ENCODE measurements at places on chromosomes 1 and 21.
A peak's percentile ranks its signal among the peaks of the same experiment; 100 is the strongest.

GRCh38 chr1:68904477-68904876 lies 407.6 kb upstream of the DEPDC1 start:
- no peak for DNase-seq

GRCh38 chr1:43688594-43689000 lies 18.7 kb upstream of the ST3GAL3 start:
- no peak for DNase-seq

GRCh38 chr1:231850786-231851185 lies 224.2 kb downstream of the DISC1 start:
- no peak for DNase-seq

- no peak for DNase-seq
These were observed 5.9 kb upstream of the FOXJ3 start for GRCh38 chr1:42340901-42341300.

GRCh38 chr1:7579831-7580804 lies 191.0 kb upstream of the VAMP3 start:
- no peak for DNase-seq

DNA sequence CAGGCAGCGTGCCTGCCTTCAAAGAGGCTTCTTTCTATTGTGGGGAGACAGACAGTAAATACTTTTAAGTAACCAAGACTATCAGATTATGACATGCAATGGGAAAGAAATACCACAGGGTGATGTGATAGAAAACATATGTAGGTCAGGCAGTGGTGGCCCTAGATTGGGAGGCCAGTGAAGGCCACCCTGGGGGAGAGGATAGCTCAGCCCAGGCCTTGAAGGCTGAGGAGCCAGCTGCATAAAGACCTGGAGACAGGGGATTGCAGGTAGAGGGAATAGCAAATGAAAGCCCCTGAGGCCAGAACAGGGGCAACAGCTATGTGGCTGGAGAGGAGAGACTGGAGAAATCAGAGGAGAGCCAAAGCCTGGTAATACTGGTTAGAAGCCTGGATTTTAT lies 4.0 kb downstream of the SOX13 start:
- DNase-seq: no peak

DNA sequence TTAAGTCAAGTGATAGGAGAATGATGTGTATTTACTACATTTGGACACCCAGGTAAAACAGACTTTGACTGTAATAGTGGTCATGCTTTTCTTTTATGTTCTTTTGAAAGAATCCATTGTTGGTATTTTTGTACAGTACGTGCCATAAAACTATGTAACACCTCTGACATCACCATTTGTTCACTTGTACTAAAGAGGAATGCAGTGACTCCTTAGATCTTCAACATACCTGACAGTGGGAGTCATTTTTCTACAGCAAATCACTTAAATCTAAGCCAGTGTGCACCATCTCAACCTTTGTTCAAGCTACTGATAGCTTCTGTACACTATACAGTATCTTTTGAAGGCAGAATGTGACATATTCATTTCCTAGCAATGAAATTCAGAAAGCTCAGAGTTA lies 6.3 kb upstream of the PLD5 start:
- no peak for DNase-seq

GRCh38 chr1:179264507-179264906 lies 29.1 kb upstream of the SOAT1 start:
- no peak for DNase-seq

GRCh38 chr21:41641821-41642701 lies 124.8 kb downstream of the RIPK4 start:
- DNase-seq: no peak

GRCh38 chr1:2544093-2544874 lies 11.9 kb upstream of the TNFRSF14 start:
- no peak for DNase-seq

GRCh38 chr21:26460621-26461020 lies 112.5 kb downstream of the CYYR1 start:
- DNase-seq: no peak

DNA sequence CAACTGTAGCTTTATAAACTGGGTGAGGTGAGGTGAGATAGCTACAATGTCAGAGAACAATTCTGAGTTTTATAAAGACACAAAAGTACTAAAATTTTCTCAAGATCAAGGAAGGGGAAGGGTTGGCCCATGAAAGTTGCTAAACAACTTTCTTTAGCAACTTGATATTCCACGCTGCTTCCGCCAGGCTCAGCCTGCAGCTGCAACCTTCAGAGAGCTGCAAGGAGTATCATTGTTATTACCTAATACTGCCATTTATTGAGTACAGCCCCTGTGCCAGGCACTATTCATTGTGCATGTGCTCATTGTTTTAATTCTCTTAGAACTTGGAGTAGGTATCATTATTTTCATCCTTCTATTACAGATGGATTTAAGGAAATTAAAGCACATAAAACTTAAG lies 34.1 kb upstream of the SUCO start:
- DNase-seq: no peak

- peak; percentile 29 for DNase-seq
These were observed 2.2 kb downstream of the CAMK1G start for GRCh38 chr1:209585672-209586071.

DNA sequence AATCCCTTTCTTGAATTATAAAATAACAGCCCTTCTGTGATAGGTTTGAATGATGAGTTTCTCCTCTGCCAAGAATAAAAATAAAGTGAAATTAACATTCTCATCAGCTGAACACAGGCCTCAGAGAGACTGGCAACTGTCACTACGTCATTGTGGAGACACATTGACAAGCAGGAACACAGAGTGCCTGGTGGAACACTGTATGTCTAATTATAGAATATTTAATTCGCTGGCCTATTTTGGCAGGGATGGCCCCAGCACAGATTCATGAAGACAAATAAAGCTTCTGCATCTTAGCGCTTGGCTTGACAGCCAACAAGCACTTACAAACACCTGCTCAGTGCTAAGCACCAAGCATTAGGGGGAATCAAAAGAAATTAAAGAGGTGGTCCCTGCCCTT lies 52.0 kb upstream of the SMYD2 start:
- DNase-seq: no peak

- no peak for DNase-seq
These were observed 16.3 kb upstream of the RPS8 start for GRCh38 chr1:44759077-44759476.

GRCh38 chr1:101250222-101250621 lies 13.4 kb downstream of the S1PR1 start:
- DNase-seq: no peak

- no peak for DNase-seq
These were observed 1.1 kb downstream of the FOXO6 start for GRCh38 chr1:41362357-41362721.

GRCh38 chr1:91735266-91735845 lies 150.6 kb downstream of the TGFBR3 start:
- no peak for DNase-seq

- no peak for DNase-seq
These were observed 17.0 kb downstream of the MFN2 start for GRCh38 chr1:11997081-11997850.

GRCh38 chr1:185533596-185533995 lies 200.6 kb upstream of the HMCN1 start:
- no peak for DNase-seq

DNA sequence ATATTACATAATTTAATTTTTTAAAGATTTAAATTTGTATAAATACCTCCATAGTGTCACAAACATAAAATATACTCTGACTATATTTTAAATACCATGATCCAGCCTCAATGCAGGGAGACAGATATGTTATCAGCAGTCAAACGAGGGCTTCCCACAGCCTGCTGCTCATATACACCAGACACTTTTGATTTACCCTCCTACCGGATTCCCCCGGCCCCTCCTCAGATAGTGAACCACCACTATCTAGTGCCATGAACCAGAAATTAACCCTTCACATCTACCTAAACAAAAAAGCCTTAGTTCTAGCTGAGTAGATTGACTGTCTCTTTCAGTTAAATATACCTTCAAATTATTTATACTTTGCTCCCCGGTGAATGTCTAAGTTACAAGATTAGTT lies 52.4 kb upstream of the C1orf53 start:
- no peak for DNase-seq

DNA sequence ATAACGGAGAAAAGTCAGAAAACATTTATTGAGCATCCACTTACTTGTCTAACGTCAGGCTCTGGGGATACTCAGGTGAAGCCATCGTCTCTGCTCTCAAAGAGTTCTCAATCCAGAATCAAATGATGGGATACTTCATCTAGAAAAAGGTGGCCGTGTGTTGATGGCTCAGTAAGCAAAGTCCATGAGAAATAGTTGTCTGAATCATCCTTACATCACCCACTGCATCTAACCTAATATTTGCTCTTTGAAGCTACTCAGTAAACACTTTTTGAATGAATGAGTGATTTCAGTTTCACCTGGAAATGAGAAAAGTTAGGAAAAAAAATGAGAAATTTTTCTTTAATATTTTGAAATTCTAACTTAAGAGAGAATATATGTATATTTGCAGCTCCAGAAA lies 155.3 kb upstream of the PKN2 start:
- no peak for DNase-seq

GRCh38 chr1:214418391-214418790 lies 133.0 kb downstream of the PTPN14 start:
- DNase-seq: no peak

DNA sequence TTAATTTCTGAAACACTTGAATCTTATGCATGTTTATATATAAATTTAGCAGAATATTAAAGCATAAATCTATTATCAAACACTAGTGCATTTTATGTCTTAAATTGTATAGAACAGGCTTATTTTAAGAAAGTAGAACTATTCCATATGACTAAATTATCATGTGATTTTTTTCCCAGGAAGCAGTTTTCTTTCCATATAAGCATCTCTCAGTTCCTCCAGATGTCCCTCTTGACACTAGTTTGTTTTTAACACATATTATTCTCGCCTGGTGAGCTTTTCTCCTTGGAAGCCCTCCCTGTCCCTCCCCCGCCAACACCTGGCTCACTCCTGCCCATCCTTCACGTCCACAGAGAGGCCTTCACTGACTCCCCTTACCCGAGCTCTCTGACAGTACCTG lies 48.3 kb upstream of the BCAR3 start:
- DNase-seq: no peak

GRCh38 chr1:188988589-188988988 lies 1489.1 kb downstream of the BRINP3 start:
- DNase-seq: no peak

GRCh38 chr1:34286511-34286910 lies 109.8 kb downstream of the C1orf94 start:
- no peak for DNase-seq

DNA sequence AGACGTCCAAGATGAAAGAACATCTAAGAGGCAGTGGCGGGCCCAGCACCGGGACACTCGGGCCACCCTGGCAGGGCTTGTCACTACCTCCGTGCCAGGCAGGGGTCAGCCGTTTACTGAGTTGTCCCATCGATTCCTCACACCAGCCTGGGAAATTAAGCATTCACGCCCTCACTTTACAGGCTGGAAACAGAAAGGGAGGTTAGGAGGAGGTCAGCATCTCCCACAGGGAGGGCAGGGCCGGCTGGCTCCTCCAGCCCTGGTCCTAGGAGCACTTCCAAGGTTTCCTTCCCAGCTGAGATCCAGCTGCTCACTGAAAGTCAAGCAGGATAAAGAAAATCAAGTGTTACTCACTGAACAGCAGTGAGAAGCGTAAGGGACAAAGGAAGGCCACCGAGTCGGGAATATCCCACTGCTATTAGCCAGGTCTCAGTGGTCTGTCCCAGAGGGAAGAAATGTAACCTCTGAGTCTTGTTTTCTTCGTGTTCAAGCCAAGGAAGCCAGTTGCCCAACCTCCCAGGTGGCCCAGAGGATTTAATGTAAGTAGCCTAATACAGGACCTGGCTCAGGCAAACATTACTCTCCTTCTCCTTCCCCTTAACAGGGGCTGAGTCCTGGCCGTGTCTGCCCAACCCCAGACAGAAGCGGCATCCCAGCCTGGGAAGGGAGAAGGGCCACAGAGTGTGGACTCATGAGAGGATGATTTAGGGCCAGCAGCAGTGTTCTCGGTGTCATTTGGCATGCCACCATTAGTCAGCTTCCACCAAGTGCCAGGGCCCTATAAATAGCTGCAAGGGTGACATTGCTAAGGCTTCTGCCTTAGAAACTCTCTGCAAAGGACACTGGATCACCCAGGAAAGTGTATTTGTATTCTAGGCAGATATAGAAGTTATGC lies 203.1 kb upstream of the GALNT2 start:
- no peak for DNase-seq

Measured in substantia nigra (tissue), 51 donors.